ENCODE measurements at places on chromosomes 5 and 9.

- DNase-seq = peak; percentile 71
- peaks cover 16% of the 10 kb centered on the region for H3K4me1 ChIP-seq
- no peak overlapping the region for H3K4me3 ChIP-seq
Observed at GRCh38 chr9:134378901-134379338, 52.7 kb downstream of the RXRA start.

- H3K4me1 ChIP-seq = peaks cover 39% of the 10 kb centered on the region
- peak overlapping the region; percentile 6 for H3K4me3 ChIP-seq
- no peaks in the 10 kb centered on the region for H3K27me3 ChIP-seq
- peak; percentile 81 for DNase-seq
- peak overlapping the region; percentile 69 for H3K27ac ChIP-seq
- no peaks in the 10 kb centered on the region for H3K36me3 ChIP-seq
Observed at GRCh38 chr9:69976152-69976551, 67.5 kb upstream of the MAMDC2 start.

DNA sequence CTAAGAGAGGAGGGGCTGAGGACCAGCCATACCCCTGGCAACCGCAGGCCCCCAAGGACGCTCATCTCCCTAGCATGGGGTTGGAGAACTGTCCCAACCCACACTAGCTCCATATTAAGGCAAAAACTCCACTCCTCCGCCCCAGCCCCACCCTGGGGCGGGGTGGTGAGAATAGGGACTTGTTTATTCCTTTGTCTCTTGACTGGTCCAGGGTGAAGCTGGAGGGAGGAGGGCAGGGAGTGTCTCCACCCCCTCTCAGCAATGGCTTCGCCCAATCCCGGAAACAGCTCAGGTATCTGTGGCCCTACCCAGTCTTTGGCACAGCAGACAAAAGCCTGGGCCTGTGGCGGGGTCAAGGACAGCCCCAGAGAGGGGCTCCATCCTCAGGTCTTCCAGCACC lies 16.9 kb downstream of the PRRX2 start:
- no peak for DNase-seq
- no peak overlapping the region for H3K4me3 ChIP-seq
- H3K36me3 ChIP-seq = peaks cover 5% of the 10 kb centered on the region
- no peaks in the 10 kb centered on the region for H3K27me3 ChIP-seq
- peak overlapping the region; percentile 7 for H3K27ac ChIP-seq
- peaks cover 20% of the 10 kb centered on the region for H3K4me1 ChIP-seq

DNA sequence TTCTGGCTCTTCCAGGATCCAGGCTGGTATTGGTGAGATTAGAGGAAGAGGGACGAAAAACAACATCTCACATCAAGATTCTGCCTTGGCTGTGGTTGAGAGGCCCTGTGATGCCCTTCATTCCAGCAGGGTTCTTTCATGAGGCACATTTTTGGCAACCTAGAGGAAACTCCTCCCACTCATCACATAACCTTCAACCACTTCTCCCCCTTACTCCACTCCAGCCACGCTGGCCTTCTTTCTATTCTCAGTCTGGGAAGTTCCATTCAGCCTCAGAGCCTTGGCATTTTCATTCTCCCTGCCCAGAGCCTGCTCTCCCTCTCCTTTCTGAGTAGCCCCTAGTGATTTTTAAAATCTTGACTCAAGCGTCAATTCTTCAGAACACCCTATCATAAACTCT lies 337.5 kb downstream of the ZSWIM6 start:
- peak; percentile 13 for DNase-seq
- H3K4me1 ChIP-seq = 0 out of 2 replicates have a peak, but pooled peaks cover 4% of the 10 kb centered on the region
- no peak overlapping the region for H3K27ac ChIP-seq
- H3K4me3 ChIP-seq = no peak overlapping the region
- peaks cover 45% of the 10 kb centered on the region for H3K27me3 ChIP-seq

DNA sequence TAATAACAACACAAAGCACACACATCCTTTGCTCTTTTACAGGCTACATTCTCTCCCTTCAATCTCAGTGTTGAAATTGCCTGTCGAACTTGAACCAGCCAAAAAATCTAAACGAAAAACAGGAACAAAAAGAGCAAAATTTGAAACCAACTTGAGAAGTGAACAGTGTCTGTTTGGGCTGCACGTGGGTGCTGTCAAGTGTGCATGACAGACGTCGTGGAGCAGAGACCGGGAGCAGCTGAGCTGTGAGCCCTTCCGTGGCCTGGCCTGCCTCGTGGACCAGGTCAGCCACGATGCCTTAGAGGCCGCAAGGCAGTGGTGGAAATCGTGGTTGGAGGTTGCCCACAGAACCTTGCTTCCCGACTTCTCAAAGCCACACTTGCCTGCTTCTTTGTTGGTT lies 34.8 kb upstream of the DENND1A start:
- no peak overlapping the region for H3K4me3 ChIP-seq
- peaks cover 51% of the 10 kb centered on the region for H3K27me3 ChIP-seq
- DNase-seq = no peak
- H3K4me1 ChIP-seq = no peaks in the 10 kb centered on the region
- no peaks in the 10 kb centered on the region for H3K36me3 ChIP-seq

GRCh38 chr5:107744418-107745330 lies 73.9 kb upstream of the EFNA5 start:
- DNase-seq = no peak
- H3K27ac ChIP-seq = no peak overlapping the region
- no peaks in the 10 kb centered on the region for H3K36me3 ChIP-seq
- H3K4me1 ChIP-seq = peaks cover 4% of the 10 kb centered on the region

- H3K4me3 ChIP-seq = no peak overlapping the region
- no peak for DNase-seq
- H3K27me3 ChIP-seq = no peaks in the 10 kb centered on the region
- no peaks in the 10 kb centered on the region for H3K36me3 ChIP-seq
- H3K4me1 ChIP-seq = peaks cover 10% of the 10 kb centered on the region
Observed at GRCh38 chr9:5813824-5814223, 19.1 kb downstream of the ERMP1 start.

DNA sequence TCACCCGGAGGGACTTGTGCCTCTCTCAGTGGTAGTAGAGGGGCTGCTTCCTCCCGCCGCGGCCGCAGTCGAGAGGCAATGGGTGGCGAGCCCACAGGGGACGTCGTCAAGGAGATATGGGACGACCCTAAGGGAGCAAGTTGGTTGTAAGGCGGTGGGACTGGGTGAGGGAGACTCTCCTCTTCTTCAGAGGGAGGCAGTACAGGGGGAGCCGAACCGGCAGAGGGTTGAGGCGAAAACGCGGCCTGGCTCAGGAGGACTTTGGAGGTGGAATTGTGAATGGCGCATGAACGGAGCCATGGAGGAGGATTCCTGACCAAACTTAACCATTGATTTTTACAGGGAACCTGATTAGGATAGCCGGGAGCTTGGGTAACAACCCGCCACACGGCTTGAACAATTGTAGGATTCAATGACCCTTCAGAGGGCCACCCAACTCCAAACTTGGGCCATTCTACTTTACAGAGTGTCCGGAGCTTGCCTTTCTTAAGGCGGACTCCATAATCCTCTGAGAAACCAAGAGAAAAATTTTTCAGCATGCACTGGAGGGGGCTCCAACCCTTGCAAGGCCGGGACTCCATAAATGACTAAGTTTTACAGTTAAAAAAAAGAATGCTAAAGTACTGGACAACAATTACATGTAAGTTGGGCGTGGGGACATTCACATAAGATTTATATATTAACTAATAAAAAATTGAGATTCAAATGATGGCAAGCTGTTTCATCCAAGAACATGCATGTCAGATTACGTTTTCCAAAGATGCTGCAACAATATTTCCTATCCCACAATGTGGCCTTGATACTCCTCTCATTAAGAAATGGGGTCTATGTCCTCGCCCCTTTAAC lies 19.4 kb upstream of the RHOBTB3 start:
- H3K27ac ChIP-seq = peak overlapping the region; percentile 26
- no peak for DNase-seq
- H3K4me1 ChIP-seq = peaks cover 31% of the 10 kb centered on the region
- no peak overlapping the region for H3K4me3 ChIP-seq
- H3K27me3 ChIP-seq = no peaks in the 10 kb centered on the region

Data from GM23248 (cell line).